Hematopoietic multipotent progenitor cell treated with erythropoietin and hydrocortisone succinate and interleukin-3 and kit ligand, for 4 days (in vitro differentiated cells): ENCODE measurements at places on chromosomes 16 and 17.
A peak's percentile ranks its signal among the peaks of the same experiment; 100 is the strongest.

DNA sequence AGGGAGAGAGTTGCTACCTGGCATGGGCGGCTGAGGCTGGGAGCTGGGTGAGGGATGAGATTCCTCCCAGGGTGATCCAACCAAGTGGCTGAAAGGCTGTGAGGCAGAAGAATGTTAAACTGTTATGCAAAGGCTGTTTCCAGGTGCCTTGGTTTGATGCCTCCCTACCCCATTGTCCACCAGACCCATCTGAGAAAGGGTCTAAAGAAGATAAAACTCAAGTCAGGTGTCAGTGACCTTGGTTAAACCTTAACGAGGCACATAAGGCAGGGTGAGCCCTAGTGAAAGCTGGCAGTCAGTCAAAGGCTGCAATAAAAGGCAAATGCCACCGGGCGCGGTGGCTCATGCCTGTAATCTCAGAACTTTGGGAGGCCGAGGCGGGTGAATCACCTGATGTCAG lies 23.8 kb downstream of the LDHD start:
- no peak for DNase-seq

DNA sequence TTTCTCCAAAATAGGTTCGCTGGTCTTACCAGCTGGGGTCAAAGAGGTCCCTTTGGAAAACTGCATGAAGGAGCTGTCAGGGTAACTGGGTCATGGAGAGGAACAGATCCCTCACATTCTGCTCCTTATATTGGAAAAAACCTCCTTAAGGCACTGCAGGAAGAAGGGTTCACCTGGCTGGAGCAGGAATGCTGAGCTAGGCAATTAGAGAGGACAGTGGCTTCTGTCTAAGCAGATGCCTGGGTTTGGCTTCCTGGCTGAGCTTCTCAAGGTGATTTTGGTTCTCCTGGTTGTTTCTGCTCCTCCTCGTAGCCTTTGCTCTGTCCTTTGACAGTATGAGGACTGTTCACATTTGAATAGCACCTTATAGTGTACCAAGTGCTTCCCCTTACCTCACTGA lies 19.6 kb downstream of the ITGB3 start:
- DNase-seq = no peak

GRCh38 chr17:75088465-75089417 lies 987 bp downstream of the SLC16A5 start:
- DNase-seq = peak; percentile 49

GRCh38 chr16:53495325-53495724 lies 7.7 kb downstream of the AKTIP start:
- DNase-seq = no peak

- DNase-seq = no peak
Observed at GRCh38 chr16:336269-336668, 16.3 kb downstream of the AXIN1 start.

GRCh38 chr16:69513180-69513966 lies 52.4 kb upstream of the NFAT5 start:
- DNase-seq = no peak

- DNase-seq = peak; percentile 25
Observed at GRCh38 chr17:32345951-32346600, 3.9 kb upstream of the ZNF207 start.

DNA sequence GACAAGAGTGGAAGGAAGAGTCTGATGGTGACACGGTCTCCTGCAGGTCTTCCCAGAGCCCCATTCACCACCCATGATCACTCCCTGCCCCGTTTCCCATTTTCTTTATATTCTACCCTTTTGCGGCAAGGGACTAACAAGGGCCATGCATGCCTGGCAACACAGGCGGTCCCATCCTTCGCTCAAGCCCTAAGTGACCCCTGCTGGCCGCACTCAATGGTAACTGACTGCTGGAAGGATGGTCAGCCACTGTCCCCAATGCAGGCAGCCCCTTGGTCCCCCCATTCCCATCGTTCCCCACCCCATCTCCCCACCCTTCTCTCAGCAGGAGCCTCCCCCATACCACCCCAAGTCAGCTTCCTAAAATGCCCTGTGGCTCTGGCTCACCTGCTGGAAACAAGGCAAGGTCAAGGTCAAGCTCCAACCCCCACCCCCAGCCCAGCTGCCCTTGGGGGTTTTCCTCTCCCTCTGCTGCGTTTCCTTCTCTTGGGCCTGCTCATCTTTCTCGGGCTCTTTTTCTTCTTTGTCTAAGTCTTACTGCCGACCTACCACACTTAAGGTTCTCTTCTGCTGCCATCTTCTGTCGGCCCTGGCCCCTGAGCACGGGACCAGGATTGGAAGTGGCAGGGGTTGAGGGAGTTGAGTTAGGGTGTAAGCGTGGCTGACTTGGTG lies 116.0 kb downstream of the RPTOR start:
- DNase-seq = no peak

DNA sequence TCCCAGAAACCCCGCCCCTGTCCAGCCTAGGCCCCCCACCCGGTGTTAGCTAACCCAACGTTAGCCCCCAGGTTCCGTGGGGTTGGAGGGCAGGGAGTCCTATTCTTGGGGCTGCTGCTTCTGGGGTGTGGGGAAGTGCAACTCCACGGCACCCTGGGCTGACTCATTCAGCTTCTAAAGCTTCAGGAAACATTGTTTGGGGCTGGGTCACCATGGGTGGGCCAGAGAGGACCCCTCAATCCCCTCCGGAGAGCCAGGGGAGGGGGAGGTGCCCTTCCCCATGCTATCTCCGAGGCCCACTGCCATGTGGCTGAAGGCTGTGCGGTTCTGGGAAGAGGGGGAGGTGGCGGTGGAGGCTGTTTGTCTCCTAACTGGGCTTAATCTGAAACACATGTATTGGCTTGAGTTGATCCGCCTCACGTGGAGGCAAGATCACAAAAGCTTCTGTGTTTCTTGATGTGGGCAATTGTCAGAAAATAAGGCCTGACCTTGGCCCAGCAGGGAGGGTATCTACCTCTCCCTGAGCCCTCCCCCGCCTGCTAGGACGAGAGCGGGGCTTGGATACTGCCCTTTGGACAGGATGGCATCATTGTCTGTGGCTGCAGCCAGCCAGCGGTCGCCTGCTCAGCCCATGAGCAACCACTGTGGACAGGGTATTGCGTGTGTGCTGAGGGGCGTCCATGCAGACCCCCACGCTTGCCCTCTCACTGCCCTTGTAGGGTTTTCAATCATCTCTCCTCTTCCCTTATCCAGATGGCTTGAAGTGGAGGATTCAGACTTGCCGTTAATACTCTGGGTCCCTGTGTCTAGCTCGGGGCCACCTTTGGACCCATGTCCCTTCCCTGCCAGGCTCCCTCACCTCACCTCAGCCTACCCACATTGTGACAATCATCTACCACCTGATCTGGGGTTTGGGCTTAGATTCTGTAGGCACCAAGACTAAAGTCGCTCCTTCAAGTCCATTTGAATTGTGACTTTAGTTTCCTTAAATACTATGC lies 1.3 kb downstream of the SERPINF1 start:
- DNase-seq = peak; percentile 81

DNA sequence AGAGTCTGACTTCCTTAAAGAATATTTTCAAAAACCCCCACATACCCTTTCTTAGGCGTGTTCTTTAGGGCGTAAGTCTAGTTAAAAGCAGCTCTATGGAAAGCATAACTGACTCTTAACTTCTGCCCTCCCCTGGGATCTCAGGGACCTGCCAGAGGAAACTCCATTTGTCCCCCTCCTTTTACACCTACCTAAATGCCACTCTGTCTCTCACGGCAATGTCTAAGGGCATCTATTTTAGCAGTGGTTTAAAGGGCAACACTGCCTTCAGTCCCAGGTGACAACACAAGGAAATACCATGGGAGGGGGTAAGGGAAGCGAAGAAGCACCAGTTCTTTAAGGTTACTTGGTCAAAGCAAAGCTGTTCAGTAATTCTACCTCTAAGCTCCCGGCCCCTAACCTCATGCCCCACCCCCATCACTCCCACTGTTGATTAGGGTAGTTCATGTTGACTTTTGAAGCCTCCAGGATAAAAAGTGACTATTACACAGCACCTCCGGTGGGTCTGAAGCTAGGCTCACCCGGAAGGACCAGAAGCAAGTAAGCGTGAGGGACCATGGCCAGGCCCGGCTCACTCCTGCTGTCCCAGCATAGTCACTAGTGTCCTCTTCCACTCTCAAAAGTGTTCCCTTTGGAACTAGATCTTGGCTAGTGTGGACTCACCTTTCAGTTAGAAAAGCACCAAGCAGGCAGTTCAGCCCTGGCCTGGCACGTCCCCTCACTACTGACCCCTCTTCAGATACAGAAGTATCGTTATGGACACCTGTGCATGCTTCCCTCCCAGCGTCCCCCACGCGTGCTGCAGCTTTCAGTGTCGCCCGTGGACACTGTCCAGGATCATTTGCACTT lies 47.1 kb downstream of the CYTH1 start:
- no peak for DNase-seq

- DNase-seq = no peak
Observed at GRCh38 chr17:42681976-42682721, at the start of gene CNTNAP1. Gene CNTNAP1 (plus strand): TSS chr17:42682531. CDS start chr17:42682830, 299 bp downstream.

DNA sequence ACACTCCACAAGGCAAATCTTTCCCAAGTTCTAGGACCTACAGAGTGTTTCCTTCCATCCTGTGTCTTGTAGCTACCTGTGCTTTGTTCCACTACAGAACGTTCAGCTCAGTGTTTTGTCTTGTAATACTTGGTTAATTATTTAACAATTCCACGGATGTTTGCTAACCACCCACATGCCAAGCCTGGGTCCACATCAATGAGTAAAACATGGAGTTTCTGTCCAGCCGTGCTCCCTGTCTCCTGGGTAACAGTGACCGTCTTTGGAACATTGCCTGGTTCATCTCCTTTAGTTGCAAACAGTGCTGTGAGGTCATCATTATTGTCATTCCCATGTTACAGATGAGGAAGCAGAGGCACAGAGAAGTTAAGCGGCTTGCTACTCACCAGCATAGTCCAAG lies 41.3 kb downstream of the IRF8 start:
- DNase-seq = no peak

DNA sequence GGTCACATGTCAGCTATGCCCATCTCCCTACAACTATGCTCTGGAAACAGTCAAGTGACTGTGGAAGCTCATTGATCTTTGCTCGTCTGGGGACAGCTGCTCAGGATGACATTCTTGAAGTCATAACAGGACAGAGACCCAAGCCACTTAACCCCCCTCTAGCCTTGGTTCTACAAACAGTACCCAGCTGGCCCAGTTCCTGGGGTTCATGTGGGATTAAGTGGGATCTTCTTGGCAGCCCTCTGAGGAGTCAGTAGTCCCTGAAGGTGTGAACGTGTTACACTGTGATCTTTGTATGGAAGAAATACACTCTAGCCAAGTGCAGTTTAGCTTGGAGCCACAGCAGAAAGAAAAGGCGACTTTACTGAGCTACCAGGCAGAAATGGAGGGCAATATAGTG lies 25.8 kb downstream of the UBN1 start:
- no peak for DNase-seq

DNA sequence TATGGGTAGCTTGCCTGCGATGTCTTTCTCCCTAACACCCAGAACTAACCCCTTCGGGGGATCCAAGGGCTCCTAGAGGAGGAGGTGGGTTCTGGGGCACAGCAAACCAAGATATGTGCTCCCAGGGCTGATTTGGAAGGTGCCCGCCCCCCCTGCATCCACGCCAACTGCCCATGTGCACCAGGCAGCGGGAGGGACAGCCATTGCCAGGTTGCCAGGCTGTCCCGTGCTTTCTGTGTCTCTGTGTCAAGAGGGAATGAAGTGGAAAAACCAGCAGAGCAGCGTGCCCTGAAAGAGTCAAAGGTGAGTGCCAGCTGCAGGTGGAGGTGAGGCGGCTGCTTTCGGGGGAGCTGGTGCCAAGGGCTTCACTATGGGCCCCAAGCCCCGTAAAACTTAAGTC lies 6.4 kb downstream of the TEKT5 start:
- no peak for DNase-seq

GRCh38 chr17:39787743-39788484 lies 50.2 kb downstream of the GRB7 start:
- no peak for DNase-seq

GRCh38 chr16:83733301-83733700 lies 74.5 kb upstream of the HSBP1 start:
- DNase-seq = no peak

- no peak for DNase-seq
Observed at GRCh38 chr17:628089-628941, 86.3 kb downstream of the VPS53 start.

DNA sequence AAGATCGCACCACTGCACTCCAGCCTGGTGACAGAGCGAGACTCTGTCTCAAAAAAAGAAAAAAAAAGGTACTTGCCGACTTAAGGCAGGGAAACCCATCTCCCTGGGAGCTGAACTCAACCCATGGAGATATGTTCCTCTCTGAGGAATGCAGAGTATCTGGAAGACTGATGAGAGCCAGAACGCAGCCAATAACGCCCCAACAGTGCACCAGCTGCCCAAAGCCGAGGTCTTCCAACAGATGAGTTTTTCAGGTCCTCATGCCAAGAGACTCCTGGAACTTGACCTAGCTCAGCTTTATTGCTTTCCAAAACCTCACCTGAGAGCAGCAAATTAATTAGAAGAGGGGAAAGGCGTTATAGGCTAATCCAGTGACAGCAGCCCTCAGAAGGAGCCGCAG lies 9.4 kb downstream of the ELAC2 start:
- no peak for DNase-seq

DNA sequence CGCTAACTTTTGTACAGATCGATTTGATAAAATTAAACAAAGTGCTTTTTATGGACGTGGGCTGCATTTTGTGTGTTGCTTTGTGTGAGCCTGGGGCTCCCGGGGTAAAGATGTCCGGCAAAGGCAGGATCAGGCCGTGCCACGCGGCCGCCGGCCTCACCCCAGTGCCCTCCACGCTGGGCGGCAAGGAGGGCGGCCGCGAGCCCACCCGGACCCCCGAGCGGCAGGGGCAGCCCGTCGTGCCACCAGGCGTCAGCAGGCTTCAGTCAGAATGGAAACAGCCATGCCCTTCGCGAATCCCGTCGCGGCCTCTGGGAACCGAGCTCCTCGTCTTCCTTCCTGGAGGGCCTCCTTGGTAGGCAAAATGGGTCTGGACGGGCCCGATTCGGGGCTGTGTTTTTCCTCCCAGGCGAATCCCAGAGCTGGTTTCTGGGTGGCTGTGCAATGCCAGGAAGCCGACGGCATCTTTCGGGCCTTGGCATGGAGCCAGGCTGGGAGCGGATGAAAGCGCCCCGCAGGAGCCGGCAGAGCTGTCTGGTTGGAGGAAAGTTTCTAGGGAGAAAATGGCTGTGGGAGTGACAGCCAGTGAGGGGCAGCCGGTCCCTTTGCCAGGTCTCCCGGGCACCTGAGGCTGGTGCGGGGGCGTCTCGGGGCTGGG lies 5.5 kb downstream of the SOX8 start:
- DNase-seq = no peak

DNA sequence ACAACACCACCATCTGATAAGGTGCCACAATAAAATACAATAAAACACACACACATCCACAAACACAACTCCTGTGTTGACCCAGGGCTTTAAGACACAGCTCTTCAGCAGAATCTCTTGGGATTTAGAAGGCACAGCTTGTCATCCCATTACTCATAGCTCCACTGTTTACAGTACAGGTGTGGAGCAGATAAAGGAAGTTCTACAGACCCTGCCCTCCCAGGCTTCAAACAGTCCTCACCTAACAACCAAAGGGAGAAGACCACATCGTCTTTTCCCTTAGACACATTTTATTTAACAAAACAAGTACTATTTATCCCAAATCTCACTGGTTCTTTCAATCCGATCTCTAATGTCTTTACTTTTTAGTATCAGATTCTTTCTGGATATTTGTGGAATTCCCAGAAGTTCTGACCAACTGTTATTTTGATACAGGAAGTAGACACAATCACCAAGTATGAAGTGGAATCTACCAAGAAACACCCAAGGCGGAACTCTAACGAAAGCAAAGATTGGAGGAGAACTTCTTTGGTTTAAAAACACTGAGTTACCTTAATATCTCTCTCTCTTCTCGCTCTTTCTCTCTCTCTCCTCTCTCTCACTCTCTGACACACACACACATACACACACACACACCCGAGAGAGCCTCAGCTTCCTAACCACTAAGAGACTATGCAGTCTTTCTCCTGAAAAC lies 46.1 kb downstream of the CYTH1 start:
- peak; percentile 47 for DNase-seq
